ENCODE measurements at places on chromosomes 5 and 9.

GRCh38 chr9:15116130-15116580, 190.9 kb downstream of the TTC39B start:
- no peak for DNase-seq

DNA sequence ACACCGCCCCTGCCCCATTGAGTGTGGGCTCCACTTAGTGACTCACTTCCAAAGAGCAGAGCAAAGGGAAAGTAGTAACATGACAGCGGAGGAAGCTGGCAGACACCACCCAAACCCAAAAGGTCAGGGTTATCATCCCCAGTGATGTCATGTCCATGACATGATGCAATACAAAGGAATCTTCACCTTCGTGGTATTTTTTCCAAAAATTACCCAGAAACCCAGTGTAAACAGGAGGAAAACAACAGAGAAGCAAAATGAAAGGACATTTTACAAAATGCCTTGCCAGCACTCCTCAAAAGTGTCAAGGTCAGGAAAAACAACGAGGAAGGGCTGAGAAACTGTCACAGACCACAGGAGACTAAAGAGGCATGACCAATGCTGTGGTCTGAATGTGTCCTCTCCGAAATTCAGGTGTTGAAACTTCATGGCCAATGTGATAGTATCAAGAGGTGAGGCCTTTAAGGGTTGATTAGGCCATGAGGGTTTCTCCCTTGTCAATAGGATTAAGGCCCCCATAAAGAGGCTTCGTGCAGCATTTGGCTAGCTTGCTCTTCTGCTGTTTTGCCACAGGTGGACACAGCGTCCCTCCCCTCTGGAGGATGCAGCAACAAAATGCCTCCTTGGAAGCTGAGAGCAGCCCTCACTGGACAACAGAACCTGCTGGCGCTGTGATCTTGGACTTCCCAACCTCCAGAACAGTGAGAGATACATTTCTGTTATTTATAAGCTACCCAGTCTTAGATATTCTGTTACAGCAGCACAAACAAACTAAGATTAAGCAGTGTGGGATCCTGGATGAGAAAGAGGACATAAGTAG, 30.5 kb upstream of the MED10 start:
- no peak for DNase-seq

- no peak for DNase-seq
Measured at GRCh38 chr9:13750639-13751038, 471.1 kb upstream of the MPDZ start.

- no peak for DNase-seq
Measured at GRCh38 chr5:71790433-71790832, 71.4 kb downstream of the CARTPT start.

DNA sequence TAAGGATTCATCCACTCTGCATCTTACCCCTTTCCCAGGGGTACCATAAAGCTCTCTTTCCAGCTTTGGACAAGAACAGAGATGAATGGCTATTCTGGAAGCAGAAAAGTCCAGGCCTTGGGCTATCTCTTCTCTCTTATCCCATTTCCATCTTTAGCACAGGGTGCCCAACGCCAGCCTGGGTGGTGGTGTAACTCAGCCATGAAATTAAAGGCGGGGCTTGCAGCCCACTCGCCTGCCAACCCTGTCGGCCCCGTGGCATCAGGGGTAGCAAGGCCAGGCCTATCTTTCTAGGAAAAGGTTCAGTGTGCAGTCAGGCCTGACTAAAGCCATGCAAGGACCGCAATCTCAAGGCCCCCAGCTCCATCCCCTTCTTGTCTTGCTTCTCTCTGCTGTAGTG, 78.7 kb downstream of the FGF18 start:
- no peak for DNase-seq

DNA sequence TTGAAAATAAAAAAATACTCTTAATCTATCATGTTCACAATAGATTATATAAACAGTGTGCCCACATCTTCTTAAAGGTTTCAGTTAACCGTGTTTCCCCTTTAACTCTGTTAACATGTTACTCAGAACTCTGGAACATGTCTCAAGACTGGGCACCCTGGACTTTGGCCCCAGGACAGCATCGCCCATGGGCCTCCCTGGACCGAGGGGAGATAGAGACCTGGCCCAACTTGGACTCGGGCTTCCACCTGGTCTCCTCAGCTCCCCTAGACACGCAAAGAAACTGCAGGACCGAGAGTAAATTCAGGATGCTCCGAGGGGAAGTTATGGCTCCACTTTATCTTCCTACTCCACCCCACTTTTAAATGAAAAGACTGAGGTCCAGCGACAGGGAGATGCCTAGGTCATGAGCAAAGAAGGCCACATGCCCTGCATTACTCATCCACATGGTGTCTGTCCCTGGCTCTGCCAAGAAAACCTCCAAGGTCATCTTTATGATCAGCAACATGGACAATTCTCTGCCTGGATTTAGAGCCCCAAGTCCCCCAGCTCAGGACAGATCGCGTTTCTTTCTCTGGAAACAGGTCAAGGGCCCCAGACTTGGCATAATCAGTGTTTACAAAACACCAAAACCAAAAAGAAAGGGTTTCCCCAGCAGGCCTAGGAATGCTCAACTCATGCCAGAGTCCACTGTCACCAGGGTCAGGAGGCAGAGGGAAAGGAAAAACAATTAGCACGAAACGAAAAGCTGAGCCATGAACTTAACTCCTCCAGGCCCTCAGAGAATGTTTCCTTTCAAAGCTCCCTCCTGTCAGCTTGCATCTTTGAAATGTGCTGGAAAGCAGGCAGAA, 17.4 kb downstream of the GPX3 start:
- no peak for DNase-seq

DNA sequence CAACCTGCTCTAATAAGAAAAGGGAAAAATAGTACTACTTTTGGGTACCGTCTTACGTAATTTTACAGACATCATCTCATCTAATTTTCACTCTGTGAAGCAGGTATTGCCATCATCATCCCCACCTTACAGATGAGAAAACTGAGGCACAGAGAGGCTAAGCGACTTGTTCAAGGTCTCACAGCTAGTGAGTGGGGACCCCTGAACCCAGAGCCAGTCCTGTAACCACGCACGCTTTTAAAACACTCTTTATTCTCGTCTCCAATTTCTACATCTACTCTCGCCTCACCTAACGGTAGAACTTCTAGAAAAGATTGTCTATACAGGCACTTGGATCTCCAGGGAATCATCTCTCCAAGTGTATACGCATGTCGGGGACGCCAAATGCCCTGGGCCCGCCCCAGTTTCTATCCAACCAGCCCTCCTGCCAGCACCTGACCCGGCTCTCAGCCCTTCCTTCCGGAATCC, 1.5 kb upstream of the TRAF1 start:
- no peak for DNase-seq

DNA sequence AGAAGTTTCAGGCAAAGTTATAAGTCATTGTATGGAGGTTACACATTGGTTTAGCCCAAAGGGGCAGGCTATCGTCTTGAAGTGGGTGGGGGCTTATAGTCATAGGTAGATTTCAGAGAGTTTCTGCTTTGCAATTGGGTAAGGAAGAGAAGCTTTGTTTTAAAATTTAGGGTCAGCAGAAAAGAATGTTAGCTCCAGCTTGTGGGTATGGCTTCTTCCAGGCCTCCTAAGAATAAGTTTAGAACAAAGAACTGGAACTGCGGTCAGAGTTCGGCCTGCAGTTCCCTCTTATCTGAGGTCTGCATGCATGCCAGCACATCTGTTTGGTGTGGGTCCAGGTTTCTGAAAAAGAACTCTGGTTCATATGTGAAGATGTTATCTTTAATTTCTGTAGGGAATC, 96.1 kb downstream of the CYFIP2 start:
- DNase-seq = peak; percentile 92

DNA sequence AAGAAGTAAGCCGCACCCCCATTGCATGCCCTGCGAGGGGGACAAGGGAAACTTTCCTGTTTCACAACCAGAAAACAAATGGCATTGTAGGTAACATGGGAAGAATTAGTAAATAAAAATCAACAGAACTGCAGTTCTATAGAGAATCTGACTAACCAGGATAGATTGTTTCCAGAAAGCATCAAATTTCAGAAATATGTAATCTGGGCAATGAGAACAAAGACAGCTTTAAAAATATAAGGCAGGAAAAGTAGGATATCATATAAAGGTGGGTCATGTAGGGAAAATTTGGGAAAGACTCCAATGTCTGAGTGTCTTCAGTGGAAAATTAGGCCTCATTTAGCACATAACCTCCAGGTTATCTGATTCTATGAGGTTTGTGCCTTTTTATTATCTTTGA, 58.3 kb upstream of the RANBP6 start:
- no peak for DNase-seq

DNA sequence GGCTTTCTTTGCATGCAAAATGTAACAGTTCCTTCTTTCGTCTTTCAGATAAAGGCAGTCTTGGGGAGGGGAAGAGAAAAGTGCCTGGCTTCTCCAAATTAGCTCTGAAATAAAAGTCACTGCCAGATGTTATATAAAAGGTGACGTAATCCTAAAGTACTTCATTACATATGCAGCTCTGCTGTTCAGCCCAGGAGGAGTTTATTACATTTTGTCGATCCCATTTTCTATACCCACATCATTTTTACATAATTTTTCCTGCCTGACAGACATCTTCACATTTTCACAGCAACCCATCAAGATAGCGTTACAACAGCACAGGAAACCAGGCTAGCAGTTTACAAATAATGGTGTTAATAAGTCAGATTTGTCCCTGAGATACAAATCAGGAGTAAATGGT, 86.7 kb upstream of the SLC30A5 start:
- no peak for DNase-seq

DNA sequence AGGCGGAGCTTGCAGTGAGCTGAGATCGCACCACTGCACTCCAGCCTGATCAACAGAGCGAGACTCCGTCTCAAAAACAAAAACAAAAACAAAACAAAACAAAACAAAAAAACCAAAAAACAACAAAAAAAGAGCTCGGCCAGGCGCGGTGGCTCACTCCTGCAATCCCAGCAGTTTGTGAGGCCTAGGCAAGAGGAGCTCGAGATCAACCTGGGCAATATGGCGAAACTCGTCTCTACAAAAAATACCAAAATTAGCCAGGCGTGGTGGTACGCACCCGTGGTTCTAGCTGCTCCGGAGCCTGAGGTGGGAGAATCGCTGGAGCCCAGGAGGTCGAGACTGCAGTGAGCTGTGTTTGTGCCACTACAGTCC, 20.2 kb downstream of the TRIM7 start:
- DNase-seq = peak; percentile 1

DNA sequence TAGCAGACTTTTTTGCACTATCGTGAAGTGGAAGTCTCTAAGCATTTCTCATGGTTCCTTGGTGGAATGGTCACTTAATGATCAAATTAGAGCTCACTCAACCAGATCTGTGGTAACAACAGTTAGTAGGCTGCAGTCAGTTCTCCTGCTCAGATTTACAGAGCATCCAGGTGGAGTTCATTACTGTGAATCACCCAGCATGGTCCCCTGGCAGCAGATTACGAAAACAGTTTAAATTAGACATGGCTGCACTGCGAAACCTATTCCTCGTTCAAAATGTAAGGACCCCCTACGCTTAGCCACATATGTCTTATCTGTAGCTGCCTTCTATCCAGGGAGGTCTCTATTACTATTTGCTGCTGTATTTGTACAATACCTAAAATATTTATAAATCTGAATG, 823.6 kb upstream of the ARRDC3 start:
- DNase-seq = no peak

DNA sequence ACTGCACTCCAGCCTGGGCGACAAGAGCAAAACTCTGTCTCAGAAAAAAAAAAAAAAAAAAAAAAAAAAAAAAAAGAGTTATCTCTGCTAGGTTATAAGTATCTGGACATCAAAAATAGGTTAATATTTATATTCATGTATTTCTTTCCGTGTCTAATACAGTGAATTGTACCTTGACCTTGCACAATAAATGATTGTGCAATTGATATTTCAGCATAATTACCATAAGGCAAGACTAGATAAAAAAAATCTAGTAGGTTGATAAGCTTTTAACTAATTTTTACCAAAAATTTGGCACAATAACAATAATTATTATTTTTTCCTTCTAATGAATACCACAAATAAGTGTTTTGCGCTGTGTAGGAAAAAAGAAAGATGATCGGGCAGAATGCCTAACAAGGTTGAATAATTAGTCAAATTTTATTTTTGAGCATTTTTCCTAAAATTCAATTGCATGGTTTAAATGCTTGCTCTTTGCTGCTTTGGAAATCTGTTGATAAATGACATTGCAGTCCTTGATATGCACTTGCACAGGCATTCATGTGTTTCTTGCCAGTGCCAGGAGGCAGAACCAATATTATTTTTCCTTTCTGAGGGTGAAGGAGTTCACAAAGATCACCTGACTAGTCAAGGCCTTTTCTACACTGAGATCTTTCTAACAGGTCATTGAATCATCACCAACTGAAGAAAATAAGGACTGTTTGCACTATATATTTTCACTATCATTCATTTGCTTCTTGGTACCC, 127.5 kb downstream of the ARRDC3 start:
- DNase-seq = no peak

DNA sequence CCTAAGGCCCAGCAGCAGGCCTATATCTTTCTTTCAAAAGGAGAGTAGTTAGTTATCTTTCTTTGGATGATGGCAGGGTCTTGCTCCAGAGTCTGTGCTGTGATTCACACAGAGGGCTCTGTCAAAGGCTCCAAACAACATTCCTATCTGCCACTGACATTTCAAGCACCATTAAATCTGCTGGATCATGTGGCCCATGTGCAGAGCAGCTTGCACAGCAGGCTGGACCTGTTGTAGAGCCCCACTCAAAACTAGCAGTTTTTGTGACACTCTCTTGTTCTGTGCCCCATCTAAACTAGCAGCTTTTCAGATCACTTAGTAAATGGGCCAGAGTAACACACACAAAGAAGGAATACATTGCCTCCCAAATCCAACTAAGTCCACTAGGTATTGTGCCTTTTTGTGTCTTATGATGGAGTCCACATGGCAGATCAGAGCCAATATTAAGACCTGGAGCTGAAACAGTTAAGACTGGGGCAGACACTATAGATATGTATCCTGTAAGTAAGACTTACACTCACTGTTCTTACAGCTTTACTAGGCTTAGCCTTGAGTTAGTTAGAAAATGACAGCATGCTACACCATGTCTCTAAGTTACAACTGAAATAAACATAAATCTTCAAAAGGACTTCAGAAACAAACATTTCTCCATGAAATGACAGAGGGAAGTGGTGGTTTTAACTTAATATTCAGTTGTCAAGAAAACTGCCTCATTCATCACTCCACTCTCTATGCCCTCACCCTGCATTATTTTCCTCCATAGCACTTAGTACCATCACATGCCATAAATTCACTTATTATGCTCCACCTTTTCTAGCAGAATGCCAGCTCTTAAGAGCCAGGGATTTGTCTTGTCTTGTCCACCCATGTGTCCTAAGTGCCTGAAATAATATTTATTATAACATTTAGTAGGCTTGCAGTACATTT, 400.9 kb downstream of the RAB3C start:
- no peak for DNase-seq

GRCh38 chr5:112737463-112738190, at the start of gene APC:
TSS of gene APC (plus strand) at chr5:112737885. CDS start at chr5:112754891, 17,006 bp downstream.
- peak; percentile 94 for DNase-seq

- no peak for DNase-seq
Measured at GRCh38 chr5:143063175-143063970, 293.2 kb downstream of the ARHGAP26 start.

- peak; percentile 22 for DNase-seq
Measured at GRCh38 chr5:67095346-67096171, 101.0 kb downstream of the CD180 start.

- peak; percentile 73 for DNase-seq
Measured at GRCh38 chr5:132526290-132526973, 16.9 kb downstream of the IL5 start.

- no peak for DNase-seq
Measured at GRCh38 chr9:131511416-131511815, 8.7 kb downstream of the POMT1 start.

- DNase-seq = no peak
Measured at GRCh38 chr9:134775081-134775951, 105.3 kb upstream of the FCN2 start.

Data from hematopoietic multipotent progenitor cell treated with erythropoietin and hydrocortisone succinate and interleukin-3 and kit ligand, for 8 days (in vitro differentiated cells).